OCI-LY7 (cell line): ENCODE measurements at places on chromosomes 5 and 9. TPM values are rescaled to one million over a fixed set of nuclear protein-coding genes. Genes with fewer than 3 reads are reported as not detected.

DNA sequence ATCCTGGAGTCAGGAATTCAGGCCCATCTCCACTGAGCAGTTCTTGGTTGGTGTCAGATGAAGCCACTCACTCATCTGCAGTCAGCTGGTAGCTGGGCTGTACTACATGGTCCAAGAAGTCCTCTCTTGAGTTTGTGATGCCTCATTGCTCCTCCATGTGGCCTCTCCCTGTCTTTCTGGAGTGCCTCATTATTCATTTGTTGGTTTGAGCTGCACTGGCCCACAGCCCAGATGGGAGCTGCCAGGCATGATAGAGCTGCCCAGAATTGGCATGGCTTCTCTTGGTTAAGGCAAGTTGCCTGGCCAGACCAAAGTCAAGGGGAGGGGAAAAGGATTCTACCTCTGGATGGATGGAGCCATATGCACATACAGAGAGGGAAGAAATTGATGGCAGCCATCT lies 8.0 kb downstream of the PTCD2 start:
- no peak for DNase-seq

The SH3PXD2B gene
- total RNA-seq: 0.10 and 0.11 TPM in 2 replicates

GRCh38 chr5:179146277-179146676 lies 86.1 kb downstream of the ZNF354C start:
- no peak for DNase-seq

The TRMO gene
- 9.3 and 10.9 TPM in 2 replicates for total RNA-seq

DNA sequence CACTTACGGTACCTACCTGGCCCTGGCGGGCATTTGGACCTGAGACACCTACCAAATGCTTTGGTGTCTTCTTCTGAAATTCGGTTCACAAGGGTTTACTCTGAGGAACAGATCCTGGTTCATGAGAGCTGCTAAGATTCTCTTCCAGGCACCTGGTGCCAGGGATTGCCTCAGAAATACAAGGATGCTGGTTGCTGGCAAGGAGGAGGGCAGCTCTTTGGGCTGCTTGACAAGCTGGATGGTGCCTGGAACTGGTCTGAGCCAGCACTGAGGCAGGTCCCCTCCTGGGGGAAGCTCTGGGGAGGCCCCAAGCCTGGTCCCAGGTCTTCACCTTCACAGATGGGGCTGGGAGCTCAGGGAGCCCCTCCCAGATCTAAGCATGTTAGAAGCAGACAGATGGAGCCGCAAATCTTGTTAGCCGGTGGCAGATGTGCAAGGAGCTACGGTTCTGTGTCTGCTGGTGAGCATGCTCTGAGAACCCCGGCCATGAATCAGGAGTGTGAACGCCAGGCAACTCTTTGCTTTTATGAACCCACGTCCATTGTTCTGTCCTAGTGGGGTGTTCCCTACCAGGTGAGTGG lies 16.3 kb downstream of the FABP6 start:
- no peak for DNase-seq

DNA sequence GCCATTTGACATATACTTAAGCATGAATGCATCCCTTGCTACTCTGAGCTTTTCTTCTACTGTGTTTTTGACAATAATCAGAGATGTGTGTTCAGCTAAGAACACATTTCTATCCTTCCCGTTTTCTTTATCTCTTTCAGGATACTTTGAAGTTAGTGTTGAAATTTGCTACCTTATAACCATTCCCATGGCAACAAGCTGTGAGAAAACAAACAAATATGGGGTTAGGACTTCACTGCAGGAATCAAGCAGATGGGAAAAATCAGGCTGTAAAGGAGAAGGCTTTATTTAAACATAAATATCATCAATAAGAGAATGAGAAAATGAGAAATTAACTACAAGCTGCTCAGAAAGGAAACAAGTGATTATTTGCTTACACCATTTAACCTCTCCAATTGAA lies 35.2 kb downstream of the ZCCHC9 start:
- no peak for DNase-seq

The PCDHGC4 gene
- total RNA-seq: 6.4 and 7.0 TPM in 2 replicates

GRCh38 chr9:79985264-79985663 lies 413.5 kb downstream of the TLE4 start:
- DNase-seq: no peak

GRCh38 chr9:129141066-129142041 lies 30.1 kb downstream of the PTPA start:
- DNase-seq: peak; percentile 83

The NUP155 gene
- 68.1 and 77.8 TPM in 2 replicates for total RNA-seq

DNA sequence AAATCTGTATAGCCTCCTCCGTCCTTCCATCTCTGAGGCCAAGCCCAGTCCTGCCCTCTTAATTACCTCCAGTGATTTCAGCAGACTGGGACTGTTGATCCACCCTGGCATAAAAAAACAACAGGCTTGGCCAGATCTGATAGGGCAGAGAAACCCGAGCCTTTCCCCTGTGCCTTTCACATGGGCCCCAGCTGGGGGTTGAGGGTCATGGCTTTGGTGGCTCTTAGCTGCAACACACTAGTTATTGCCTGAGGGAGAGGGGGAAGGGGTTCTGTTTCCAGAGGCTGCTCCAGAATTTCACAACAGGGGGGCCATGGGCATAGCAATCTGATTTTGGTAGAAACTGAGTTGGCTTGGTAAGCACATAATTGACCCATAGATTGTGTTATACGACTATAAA lies 21.2 kb upstream of the PANK3 start:
- DNase-seq: no peak

DNA sequence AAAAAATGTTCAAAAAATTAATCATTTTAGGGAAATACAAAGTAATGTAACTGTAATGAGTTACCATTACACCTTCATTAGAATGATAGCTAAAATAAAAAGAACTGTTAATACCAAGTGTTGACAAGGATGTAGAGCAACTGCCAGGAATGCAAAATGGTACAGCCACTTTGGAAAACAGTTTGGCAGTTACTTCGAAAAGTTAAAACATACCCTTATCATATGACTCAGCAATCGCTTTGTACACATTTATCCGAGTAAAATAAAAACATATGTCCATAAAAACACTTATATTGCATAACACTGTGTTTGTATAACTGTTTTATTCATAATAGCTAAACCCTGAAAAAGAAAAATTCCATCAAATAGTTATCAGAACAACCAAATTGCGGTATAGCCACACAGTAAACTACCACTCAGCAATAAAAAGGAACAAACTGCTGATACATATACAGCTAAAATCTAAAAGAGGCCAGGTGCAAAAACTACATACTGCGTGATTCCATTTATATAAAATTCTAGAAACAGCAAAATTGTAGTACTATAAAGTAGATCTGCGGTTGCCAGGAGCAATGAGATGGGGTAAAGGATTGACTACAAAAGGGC lies 61.7 kb downstream of the RFX3 start:
- DNase-seq: no peak

- DNase-seq: no peak
Observed at GRCh38 chr9:131884222-131884621, 144.3 kb upstream of the RAPGEF1 start.

DNA sequence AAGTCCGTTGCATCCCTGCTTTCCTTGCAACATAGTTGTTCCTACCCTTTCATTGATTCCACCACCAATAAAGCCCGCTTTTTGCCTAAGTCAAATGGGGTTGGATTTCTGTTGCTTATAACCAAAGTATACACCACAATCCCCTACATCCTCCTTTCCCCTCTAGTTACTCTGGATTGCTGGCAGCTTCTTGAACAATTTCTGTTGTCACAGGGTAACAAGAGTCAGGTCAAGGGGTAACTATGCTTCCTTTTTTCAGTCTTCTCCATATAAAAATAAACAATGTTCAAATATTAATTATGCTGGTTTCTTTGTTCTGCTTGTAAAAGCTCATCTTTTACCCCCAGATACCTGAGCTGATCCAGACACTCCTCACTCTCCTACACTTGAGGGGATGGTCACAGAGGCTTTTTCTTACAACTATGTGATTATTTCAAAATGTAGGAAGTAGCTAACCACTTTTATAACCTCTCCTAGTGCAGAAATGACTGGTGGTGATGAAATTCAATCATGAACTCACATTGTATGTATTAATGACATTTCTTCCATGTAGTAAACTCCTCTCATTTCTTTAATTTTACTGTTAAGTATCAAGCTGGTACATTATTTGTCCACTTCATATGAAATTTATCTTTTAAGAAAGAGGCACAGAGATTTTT lies 136.5 kb downstream of the SNX18 start:
- DNase-seq: no peak

The THBS4 gene
- total RNA-seq: 3.9 and 4.2 TPM in 2 replicates

DNA sequence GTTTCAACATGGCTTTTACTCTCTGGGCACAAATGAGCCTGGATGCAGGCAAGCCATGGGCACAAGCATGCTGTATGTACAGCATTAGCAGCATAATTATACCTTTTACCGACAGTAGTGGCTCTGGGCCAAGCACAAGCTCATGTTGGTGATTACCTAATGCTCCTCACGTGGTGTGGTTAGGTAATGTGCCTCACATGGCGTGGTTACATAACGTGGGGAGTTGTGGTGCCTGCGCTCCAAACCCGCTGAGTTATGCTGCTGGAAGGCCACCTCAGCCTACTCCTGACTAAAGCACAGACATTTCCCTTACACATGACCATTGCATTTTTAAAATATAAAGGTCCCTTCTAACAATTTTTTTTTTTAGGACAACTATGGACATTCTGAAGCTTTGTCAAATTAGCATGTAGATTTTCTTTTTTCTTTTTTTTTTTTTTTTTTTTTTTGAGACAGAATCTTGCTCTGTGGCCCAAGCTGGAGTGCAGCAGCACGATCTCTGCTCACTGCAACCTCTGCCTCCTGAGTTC lies 794.0 kb downstream of the EFNA5 start:
- peak; percentile 60 for DNase-seq

The AMBP gene
- total RNA-seq: not detected in 2 replicates

- no peak for DNase-seq
Observed at GRCh38 chr9:12933957-12934356, 159.1 kb downstream of the LURAP1L start.

The TAF11L5 gene
- total RNA-seq: not detected in 2 replicates

The FIBCD1 gene
- not detected in 2 replicates for total RNA-seq

The IRX4 gene
- not detected in 2 replicates for total RNA-seq

The PCDHGA6 gene
- total RNA-seq: 5.5 and 6.2 TPM in 2 replicates

DNA sequence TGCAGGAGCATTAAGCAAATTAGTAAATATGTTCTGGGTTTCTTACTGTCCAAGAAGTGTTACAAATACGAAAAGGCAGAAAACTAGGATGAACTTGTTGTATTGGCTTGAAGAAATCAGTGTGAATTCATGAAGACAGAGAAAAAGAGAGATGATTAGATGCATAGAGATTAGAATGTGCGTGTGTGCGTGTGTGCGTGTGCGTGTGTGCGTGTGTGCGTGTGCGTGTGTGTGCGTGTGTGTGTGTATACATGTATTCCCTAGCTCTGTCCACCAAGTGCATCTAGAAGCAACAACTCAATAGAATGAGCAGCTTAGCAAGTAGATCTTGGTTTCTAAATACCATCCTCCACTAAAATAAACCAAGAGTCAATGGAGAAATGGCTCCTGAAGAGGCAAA lies 41.5 kb downstream of the SMIM23 start:
- DNase-seq: no peak

- DNase-seq: no peak
Observed at GRCh38 chr5:53067641-53068040, 41.9 kb downstream of the MOCS2 start.

- no peak for DNase-seq
Observed at GRCh38 chr5:56405116-56405908, 172.2 kb upstream of the ANKRD55 start.

The TNFSF15 gene
- 0.09 and 0.23 TPM in 2 replicates for total RNA-seq

- DNase-seq: no peak
Observed at GRCh38 chr9:126127591-126127990, 199.0 kb upstream of the MVB12B start.

The WDR38 gene
- not detected in 2 replicates for total RNA-seq

DNA sequence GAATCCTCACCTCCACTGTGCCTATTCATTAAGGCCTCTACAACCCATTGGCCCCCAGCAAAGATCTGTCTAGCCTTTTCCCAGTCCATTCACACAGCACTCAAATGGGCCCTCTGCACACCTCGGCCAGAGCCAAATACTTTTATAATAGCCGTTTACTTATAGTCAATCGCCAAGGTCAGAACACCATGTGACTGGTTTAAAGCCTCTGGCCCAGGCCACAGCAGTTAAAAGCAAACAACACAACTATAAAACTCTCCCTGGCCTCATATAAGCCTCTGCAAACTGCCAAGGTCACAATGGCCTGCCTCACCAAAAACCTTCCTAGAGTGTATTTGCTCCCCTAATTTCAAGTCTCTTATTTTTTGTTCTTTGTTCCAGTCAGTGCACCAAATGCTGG lies 562.6 kb downstream of the CAAP1 start:
- no peak for DNase-seq

The NIPAL4 gene
- total RNA-seq: not detected in 2 replicates

The TPPP gene
- total RNA-seq: not detected in 2 replicates

The NR2F1 gene
- total RNA-seq: not detected in 2 replicates

- DNase-seq: no peak
Observed at GRCh38 chr5:6805841-6806240, 92.6 kb downstream of the TENT4A start.

The FREM1 gene
- not detected in 2 replicates for total RNA-seq

- no peak for DNase-seq
Observed at GRCh38 chr5:166346726-166347374, 1944.6 kb upstream of the WWC1 start.

- DNase-seq: no peak
Observed at GRCh38 chr9:124511891-124512805, 4.9 kb upstream of the NR5A1 start.

GRCh38 chr5:103109277-103109676 lies 10.7 kb downstream of the GIN1 start:
- no peak for DNase-seq

DNA sequence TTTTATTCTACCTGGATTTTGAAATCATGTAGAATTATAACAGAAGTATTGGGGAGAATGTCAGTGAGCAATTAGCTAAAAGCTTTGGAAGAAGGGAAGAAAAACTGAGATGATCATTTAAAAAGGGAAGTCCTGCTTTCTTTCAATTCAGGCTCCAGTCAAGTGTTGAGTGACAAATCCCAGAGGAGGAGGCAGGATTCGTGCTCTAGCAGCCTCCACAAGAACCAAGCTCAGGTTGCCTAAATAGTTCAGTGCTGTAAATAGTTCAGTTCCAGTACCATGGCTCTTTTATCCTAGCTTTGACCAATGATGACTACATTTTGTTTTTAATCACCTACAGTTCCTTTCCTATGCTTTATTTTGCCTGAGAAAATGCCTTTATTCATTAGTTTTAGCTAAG lies 204.9 kb upstream of the NREP start:
- no peak for DNase-seq

GRCh38 chr5:15446552-15446951 lies 53.4 kb upstream of the FBXL7 start:
- DNase-seq: no peak

DNA sequence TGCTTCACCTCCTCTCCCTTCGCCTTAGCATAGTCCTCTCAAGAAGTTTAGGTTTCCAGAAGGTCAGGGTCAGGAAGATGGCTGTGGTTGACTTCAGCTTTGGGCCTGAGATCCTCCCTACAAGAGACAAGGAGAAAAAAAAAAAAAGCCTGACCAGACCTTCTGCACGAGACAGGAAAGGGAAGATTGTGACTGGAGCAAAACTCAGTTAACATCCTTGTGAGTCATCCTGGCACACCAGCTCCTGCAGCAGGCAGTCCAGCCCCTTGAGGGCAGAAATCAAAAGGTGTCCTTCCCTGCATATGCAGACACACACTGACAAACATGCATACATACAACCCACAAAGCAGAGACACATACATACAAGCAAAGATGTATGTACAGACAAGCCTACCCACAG lies 18.0 kb upstream of the ENHO start:
- no peak for DNase-seq

The C5orf46 gene
- not detected in 2 replicates for total RNA-seq
